ENCODE measurements at places on chromosomes 11 and 22.

- DNase-seq: no peak
These were observed 16.6 kb downstream of the IL10RA start for GRCh38 chr11:118002541-118003423.

DNA sequence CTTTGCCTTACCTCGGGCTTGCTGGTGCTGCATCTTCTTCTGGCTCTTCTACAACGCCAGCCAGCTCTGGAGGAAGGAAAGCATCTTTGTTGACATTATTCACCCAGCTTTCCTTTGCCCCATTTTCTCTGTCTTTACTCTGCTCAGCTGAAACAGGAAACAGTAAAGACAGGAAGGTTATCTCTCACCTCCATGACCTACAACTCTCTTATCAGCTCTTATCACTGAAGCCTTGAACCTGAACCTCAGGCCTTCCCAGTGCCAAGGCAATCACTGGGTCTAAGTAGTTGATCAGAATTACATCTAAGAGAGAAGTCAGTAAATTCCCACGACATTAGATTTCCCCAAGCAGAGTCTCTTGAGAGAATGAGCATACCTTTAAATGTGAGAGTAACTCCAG, 59.6 kb upstream of the CCDC89 start:
- no peak for DNase-seq

DNA sequence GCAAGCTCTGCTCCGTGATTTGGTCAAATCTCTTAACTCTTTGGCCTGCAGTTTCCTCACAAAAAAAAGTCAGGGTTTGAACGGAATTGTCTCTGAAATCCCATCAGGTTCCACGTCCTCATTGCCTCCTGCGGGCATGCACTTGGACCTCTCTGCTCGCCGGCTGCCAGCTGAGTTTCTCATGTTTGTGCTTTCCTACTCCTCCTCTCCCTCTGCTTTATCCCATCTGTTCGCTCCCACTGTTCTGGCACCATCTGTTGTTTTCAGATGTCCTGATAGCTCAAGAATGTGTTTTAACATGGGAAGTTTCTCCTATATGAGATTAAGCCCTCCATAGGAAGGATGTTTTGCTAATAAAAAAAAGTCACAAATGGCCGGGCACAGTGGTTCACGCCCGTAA, 49.4 kb upstream of the ARHGAP42 start:
- DNase-seq: no peak

GRCh38 chr11:35917676-35918075, 26.2 kb upstream of the LDLRAD3 start:
- no peak for DNase-seq

- DNase-seq: no peak
These were observed 18.2 kb downstream of the GNB1L start for GRCh38 chr22:19836512-19836911.
